ENCODE measurements at places on chromosomes 1 and 21.

- H3K36me3 ChIP-seq: no peaks in the 10 kb centered on the region
- no peaks in the 10 kb centered on the region for H3K4me1 ChIP-seq
- no peak overlapping the region for H3K27ac ChIP-seq
- peak overlapping the region; percentile 28 for H3K4me3 ChIP-seq
- H3K27me3 ChIP-seq: no peaks in the 10 kb centered on the region
- no peak for DNase-seq
Observed at GRCh38 chr1:55589671-55590297, 374.6 kb upstream of the USP24 start.

GRCh38 chr1:155976062-155976912, 2.1 kb downstream of the ARHGEF2 start:
- peak overlapping the region; percentile 92 for H3K4me3 ChIP-seq
- peak overlapping the region; percentile 75 for H3K27ac ChIP-seq
- no peaks in the 10 kb centered on the region for H3K27me3 ChIP-seq
- peak; percentile 55 for DNase-seq

- no peak overlapping the region for H3K4me3 ChIP-seq
- no peaks in the 10 kb centered on the region for H3K27me3 ChIP-seq
- no peak for DNase-seq
Observed at GRCh38 chr1:86823386-86823785, 90.5 kb downstream of the SELENOF start.

GRCh38 chr1:212979340-212980122, 29.2 kb downstream of the VASH2 start:
- DNase-seq: no peak
- H3K4me3 ChIP-seq: no peak overlapping the region
- no peaks in the 10 kb centered on the region for H3K27me3 ChIP-seq

- DNase-seq: peak; percentile 77
- no peaks in the 10 kb centered on the region for H3K27me3 ChIP-seq
- peak overlapping the region; percentile 99 for H3K4me3 ChIP-seq
Observed at GRCh38 chr1:21782349-21782867, 541 bp downstream of the USP48 start.

DNA sequence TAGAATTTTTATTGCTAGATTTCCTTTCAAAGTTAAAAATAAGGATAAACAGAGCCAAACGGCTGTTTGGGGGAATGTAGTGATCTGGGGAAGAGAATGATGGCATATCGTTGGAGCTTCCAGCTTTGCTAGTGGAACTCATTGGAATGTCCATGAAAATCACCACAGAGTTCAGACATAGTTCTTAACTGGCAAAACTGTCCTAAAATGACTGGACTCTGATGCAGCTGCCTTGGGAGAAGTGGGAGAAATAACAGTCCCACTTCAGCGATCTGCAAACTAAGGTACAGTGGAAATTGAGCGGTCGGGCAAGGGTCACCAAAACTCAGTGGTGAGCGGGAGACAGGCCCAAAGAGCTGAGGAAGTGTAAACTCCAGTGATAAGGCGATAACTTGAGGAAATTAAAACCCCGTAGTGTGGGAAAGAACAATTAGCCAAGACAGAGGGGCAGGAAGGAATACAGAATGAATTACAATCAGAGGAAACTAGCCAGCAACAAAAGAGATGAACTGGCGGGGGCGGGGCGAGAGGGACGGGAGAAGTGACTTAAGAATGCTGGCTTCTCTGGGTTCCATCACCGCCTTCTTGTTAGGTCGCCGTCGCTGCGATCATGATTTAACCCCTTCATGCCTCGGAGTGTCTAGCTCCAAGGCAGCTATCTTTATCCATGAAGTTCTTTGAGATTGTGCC, 89.8 kb upstream of the ARHGAP29 start:
- no peaks in the 10 kb centered on the region for H3K36me3 ChIP-seq
- peaks cover 19% of the 10 kb centered on the region for H3K4me1 ChIP-seq
- H3K27ac ChIP-seq: peak overlapping the region; percentile 94
- H3K4me3 ChIP-seq: no peak overlapping the region
- DNase-seq: peak; percentile 48

- no peak for DNase-seq
- no peaks in the 10 kb centered on the region for H3K4me1 ChIP-seq
- H3K4me3 ChIP-seq: no peak overlapping the region
- no peaks in the 10 kb centered on the region for H3K36me3 ChIP-seq
- H3K27me3 ChIP-seq: no peaks in the 10 kb centered on the region
- H3K27ac ChIP-seq: no peak overlapping the region
Observed at GRCh38 chr1:69070660-69071373, 496.9 kb upstream of the LRRC7 start.

- no peaks in the 10 kb centered on the region for H3K36me3 ChIP-seq
- no peak overlapping the region for H3K27ac ChIP-seq
- DNase-seq: no peak
- H3K27me3 ChIP-seq: no peaks in the 10 kb centered on the region
Observed at GRCh38 chr1:159430985-159431384, 1.0 kb upstream of the OR10J4 start.

DNA sequence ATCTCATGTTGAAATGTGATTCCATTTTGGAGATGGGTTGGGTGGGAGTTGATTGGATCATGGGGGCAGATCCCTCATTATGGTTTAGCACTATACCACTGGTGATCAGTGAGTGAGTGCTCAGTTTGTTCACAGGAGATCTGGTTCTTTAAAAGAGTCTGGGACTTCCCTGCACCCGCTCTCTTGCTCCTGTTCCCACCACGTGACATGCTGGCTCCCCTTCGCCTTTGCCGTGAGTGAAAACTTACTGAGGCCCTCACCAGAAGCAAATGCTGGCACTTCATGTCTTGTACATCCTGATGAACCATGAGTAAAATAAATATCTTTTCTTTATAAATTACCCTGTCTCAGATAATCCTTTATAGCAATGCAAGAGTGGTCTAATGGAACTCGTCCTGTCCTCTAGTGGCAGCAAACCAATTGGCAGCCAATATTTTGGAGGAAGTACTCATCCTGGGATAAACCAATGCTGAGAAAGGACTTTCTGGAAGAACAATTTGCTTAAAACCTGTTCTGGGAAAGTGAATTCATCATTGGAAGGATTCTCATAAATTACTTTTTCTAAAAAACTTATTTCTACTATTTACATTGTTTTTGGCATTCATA, 27.8 kb upstream of the CYP4A11 start:
- no peak overlapping the region for H3K4me3 ChIP-seq
- H3K27me3 ChIP-seq: no peaks in the 10 kb centered on the region
- no peak for DNase-seq
- H3K4me1 ChIP-seq: no peaks in the 10 kb centered on the region
- H3K36me3 ChIP-seq: no peaks in the 10 kb centered on the region
- no peak overlapping the region for H3K27ac ChIP-seq

DNA sequence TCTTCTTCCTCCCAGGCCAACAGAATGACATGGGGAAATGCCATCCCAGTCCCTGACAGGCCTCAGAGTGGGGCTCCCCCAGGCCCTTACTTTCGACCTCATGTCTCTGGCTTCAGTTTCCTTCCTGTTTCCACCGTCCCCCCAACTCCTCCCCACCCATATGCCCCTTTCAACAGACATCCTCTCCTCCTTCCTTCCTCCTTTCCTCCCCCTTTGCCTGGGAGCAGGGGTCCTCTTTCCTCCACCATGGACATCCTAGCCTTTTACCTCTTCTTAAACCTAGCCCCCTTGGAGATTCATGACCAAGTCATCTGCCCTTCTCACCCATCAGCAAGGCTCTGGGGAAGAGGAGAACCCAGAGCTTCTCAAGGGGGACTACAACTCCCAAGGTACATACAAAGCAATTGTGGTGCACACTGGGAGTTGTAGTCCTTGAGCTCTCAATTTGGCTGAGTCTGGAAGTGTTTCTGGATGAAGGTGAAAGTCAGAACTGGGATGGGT, 4.0 kb downstream of the ZBTB7B start:
- no peak overlapping the region for H3K4me3 ChIP-seq
- no peak for DNase-seq
- H3K36me3 ChIP-seq: peaks cover 8% of the 10 kb centered on the region
- H3K27me3 ChIP-seq: no peaks in the 10 kb centered on the region
- H3K4me1 ChIP-seq: peaks cover 31% of the 10 kb centered on the region

GRCh38 chr1:29513357-29513756, 277.0 kb downstream of the PTPRU start:
- H3K4me1 ChIP-seq: peaks cover 4% of the 10 kb centered on the region
- H3K36me3 ChIP-seq: no peaks in the 10 kb centered on the region
- no peak overlapping the region for H3K27ac ChIP-seq
- H3K4me3 ChIP-seq: no peak overlapping the region

DNA sequence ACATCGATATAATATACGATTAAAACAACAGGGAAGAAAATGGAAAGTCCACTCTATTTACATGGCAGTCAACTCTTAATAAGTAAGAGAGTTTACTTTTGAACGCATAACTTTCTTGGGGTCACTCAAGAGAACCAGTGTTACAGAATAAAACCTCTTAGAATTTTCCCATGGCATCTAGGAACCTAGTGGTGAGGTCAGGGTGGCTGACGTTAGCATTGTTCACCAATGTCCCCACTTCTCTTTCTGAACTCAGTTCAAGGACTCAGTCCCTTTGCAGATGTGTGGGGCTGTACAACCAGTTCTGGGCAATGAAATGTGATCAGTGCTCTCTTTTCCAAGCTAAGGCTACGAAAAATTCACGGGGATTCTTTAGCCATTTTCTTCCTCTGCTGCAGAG, 2.6 kb upstream of the RNF2 start:
- no peak overlapping the region for H3K4me3 ChIP-seq
- no peaks in the 10 kb centered on the region for H3K27me3 ChIP-seq
- H3K27ac ChIP-seq: no peak overlapping the region
- no peaks in the 10 kb centered on the region for H3K36me3 ChIP-seq

DNA sequence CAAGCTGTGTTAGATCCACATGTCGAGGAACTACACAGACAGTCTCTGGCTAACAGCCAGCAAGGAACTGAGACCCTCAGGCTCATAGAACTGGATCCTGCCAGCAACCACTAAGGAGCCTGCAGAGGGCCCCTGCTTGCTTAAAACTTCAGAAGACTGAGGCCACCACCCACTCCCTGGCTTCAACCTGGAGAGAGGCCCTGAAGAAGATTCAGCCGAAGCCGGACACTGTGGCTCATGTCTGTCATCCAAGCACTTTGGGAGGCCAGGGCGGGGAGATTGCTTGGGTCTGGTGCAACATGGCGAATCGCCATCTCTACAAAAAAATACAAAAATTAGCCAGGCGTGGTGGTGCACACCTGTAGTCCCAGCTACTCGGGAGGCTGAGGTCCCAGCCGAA, 92.6 kb upstream of the TMPRSS2 start:
- DNase-seq: no peak
- peaks cover 72% of the 10 kb centered on the region for H3K27me3 ChIP-seq
- H3K27ac ChIP-seq: no peak overlapping the region
- H3K4me3 ChIP-seq: no peak overlapping the region

DNA sequence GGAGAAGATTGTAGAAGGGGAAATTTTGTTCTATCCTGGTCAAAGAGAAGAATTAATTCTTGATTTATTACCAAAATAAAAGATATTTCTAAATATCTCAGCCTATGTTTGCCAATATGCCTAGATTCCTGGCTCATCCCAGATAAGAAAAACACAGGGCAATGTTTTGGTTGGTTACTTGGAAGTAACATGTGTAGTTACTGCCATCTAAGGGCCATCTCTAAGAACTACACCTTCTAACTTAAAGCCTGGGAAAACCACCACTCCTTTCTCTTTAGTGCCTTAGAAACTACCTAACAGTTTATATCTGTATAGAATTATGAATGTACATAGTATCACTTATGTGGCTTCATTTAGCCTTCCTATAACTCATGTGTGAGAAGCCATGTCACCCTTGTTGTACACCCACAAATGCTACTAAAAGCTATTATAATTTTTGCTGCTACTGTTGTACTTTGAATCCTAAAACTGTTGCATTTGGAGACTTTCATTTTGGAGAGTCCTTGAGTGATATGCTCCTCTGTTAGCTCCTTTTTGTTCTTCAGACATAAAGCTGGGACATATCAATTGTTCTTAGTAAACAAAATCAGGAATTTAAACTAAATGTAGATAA, 4.5 kb downstream of the AIM2 start:
- H3K27ac ChIP-seq: no peak overlapping the region
- H3K4me3 ChIP-seq: no peak overlapping the region
- H3K36me3 ChIP-seq: no peaks in the 10 kb centered on the region
- DNase-seq: peak; percentile 74
- no peaks in the 10 kb centered on the region for H3K4me1 ChIP-seq

DNA sequence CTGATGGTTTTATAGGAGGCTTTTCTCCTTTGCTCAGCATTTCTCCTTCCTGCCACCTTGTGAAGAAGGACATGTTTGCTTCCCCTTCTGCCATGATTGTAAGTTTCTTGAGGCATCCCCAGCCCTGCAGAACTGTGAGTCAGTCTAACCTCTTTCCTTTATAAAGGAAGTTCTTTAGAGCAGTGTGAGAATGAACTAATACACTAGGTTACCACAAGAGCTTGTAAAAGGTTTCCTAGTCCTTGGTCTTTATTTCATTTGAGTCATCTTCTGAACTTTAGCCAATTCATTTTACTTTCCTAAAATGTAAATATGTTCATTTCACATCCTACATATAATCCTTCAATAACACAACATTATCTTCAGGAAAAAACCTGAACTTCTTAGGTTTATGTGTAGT, 365.3 kb downstream of the HHIPL2 start:
- no peak overlapping the region for H3K27ac ChIP-seq
- H3K36me3 ChIP-seq: no peaks in the 10 kb centered on the region
- H3K4me1 ChIP-seq: no peaks in the 10 kb centered on the region
- DNase-seq: peak; percentile 10

DNA sequence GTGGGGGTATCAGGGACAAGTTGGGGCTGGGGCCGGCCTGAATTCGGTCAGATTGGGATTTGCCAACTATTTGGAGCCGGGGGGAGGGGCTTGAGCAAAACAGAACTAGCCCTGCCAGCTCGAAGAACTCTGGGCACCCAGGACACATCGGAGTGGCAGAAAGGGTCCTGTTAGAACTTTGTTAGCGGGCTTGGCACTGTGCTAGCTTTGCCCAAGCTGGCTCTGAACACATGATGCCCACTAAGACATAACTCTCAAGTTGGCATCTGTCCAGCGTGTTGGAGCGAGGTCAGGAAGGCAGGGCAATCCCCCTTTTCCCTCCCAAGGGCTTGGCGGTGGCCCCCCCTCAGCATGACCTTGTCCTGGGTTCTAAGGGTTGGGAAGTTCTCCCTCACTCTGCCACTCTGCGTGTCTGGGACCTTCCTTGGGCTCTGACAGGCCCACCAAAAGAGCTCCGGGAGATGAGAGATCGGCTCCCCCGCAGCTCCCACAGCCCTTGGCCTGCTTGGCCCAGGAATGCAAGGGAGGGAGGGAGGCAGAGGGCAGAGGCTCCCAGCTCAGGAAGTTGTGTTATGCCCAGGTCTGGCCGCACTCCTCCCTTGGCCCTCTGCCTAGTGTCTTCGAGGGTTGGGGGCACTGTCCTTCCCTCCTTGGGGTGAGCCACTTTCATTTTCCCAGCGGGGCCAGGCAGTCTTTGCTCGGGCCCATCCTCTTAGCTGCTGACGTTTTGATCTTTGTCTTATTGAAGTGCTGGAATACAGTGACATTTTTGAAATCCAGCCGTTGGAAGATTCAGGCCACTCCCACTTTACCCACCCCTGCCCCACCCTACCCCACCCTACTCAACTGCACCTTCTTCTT, 1.2 kb downstream of the LMNA start:
- no peaks in the 10 kb centered on the region for H3K27me3 ChIP-seq
- H3K4me1 ChIP-seq: peaks cover 45% of the 10 kb centered on the region
- H3K36me3 ChIP-seq: no peaks in the 10 kb centered on the region
- H3K27ac ChIP-seq: peak overlapping the region; percentile 74
- peak; percentile 69 for DNase-seq
- H3K4me3 ChIP-seq: peak overlapping the region; percentile 88
